ENCODE measurements at places on chromosomes 4 and X.
A peak's percentile ranks its signal among the peaks of the same experiment; 100 is the strongest.

DNA sequence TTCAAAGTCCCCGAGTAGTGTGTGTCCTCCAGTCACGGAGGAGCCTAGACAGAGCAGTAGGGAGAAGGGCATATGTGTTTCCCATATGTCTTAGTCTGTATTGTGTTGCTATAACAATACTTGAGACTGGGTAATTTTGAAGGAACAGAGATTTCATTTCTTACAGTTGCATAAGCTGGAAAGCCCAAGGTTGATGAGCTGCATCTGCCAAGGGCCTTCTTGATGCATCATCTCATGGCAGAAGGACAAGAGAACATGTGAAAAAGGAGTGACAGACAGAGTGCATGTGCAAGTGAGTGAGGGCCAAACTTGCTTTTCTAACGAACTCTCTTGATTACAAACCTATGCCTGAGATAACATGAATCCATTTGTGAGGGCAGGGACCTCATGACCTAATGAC is 243.4 kb downstream of the ARHGAP10 start:
- H3K36me3 ChIP-seq, result no peaks in the 10 kb centered on the region
- no peak overlapping the region for H3K27ac ChIP-seq
- H3K4me3 ChIP-seq, result no peak overlapping the region
- H3K4me1 ChIP-seq, result peaks cover 15% of the 10 kb centered on the region

DNA sequence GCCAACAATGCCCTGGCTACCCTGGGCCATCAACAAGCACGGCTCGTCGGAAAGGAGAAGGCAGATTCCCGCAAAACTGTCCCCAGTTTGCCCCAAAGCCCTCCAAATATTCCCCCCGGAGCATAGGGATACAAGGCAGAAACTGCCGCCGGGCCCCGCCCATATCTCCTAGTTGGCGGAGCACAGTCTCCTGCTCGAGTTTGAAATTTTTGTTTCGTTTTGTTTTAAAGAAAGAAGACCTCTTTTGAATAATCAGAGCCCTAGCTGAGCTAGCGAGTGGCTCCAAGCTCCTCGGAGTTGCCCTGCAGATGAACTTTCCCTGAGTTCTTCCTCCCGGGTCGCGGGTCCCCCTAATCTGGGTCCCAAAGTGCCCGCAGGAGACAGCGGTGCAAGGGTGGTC is 138.1 kb upstream of the ZIC3 start:
- H3K4me3 ChIP-seq, result peak overlapping the region; percentile 51
- peaks cover 2% of the 10 kb centered on the region for H3K4me1 ChIP-seq
- no peak for DNase-seq
- H3K27me3 ChIP-seq, result peaks cover 33% of the 10 kb centered on the region
- no peaks in the 10 kb centered on the region for H3K36me3 ChIP-seq
- no peak overlapping the region for H3K27ac ChIP-seq

DNA sequence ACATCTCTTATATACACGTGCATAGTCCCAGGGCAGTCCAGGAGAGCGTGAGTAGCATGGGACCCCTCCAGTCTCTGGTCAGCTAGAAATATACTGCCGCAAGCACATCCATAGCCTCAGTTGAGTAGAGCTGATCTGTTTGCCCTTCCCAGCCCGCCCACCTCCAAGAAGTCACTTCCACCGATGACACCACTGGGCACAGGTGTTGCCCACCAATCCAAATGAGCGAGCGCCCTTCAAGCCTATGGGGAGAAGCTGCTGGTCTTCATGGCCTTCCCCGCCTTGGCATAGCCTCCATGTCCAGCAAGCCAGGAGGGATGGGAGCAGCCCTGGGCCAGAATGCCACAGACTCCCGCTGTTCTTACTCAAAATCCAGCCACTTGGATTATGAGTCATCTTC is 10.2 kb downstream of the DUSP9 start:
- H3K4me1 ChIP-seq, result no peaks in the 10 kb centered on the region
- H3K36me3 ChIP-seq, result no peaks in the 10 kb centered on the region
- no peak overlapping the region for H3K27ac ChIP-seq
- H3K27me3 ChIP-seq, result peaks cover 36% of the 10 kb centered on the region

DNA sequence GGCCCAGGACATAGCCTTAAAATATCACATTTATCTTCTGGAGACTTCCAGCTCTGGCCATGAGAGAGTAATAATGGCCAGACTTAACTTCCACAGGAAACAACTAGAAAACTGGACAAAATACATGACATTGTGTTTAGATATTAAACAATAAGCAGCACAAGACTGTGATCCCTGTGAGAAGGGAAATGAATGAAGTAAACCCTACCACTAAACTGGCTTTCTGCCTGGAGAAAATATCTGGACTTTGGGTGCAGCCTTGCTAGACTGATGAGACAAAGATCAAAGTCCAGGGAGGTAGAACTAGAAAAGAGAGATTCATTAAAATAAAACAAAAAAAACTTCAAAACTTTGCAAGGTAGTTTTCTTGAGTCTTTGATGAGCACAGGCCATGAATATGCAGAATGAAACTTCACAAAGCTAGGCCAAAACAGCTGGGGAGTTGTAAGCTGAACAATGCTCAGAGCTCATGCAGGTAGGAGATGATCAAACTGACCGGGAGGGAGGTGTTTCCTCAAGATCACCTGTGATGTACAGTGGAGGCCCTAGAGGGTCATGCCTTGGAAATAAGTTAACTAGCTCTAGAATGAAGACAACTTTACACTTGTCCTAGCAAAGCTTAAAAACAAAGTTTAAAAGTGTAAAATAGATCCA is 147.0 kb upstream of the SH3RF1 start:
- no peaks in the 10 kb centered on the region for H3K36me3 ChIP-seq
- no peak overlapping the region for H3K4me3 ChIP-seq
- DNase-seq, result no peak
- no peak overlapping the region for H3K27ac ChIP-seq

GRCh38 chr4:56743550-56743949 is 62.5 kb upstream of the HOPX start:
- H3K36me3 ChIP-seq, result no peaks in the 10 kb centered on the region
- H3K4me1 ChIP-seq, result peaks cover 3% of the 10 kb centered on the region
- no peaks in the 10 kb centered on the region for H3K27me3 ChIP-seq

DNA sequence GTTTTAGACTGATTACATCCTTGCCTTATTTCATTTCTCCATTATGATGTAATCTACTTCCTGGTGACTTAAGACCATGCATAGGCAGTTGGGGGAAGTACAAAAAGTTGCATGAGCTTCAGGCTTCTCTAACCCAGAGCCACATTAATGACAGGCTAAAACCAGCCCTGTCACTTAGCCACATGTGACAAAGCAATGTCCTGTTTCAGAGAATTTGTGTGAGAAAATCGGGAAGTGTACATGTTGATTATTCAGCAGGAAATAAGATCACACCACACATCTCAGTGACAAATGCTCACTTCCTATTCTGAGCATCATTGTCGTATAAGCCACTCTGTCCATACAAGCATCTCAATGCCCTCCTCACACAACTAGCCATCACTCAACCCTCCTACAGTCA is 98.5 kb upstream of the MAGEB16 start:
- H3K27ac ChIP-seq, result no peak overlapping the region
- no peaks in the 10 kb centered on the region for H3K27me3 ChIP-seq
- DNase-seq, result no peak
- no peaks in the 10 kb centered on the region for H3K36me3 ChIP-seq

DNA sequence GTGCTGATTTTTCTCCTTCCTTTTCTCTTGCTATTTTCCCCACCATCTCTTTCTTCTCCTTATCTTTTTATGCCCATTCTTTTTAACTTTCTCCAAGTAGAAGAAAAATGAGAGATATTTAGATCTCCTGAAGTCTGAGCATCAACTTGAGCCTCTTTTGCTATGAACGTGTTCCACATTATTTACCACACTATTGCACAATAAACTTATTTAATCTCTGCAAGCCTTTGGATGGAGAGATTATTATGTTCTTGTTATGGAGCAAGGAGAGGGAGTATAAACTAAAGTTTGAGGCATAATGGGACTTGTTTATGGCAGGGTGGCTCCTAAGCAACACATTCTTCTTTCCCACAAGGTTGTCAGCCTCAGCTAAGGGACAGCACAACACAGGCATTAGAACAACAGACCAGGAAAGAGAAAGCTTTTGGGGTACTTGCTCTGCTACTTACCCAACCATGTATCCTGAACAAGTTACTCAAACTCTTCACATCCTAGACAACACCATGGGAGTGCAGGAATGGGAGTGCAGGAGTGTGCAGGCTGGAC is 365.5 kb upstream of the BOD1L1 start:
- no peak overlapping the region for H3K27ac ChIP-seq
- H3K27me3 ChIP-seq, result no peaks in the 10 kb centered on the region
- no peak for DNase-seq
- no peaks in the 10 kb centered on the region for H3K4me1 ChIP-seq
- no peak overlapping the region for H3K4me3 ChIP-seq
- no peaks in the 10 kb centered on the region for H3K36me3 ChIP-seq

DNA sequence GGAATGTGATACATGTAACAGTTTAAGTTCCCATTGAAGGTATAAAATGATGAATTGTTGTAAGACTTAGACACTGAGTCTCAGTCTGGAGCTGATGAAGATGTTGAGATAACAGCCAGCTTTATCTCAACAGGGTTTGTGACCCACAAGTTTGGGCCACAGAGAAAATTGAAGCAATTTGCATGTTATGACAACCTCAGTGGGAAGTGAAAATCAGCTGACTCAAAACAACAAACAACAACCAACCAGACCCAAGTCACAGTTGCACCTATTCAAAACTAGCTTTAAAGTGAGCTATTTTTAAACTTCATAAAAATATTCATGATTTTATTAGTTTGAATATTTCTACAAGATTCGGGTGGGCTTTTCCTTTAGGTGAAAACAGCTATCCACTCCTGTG is 8.0 kb downstream of the SFRP2 start:
- no peaks in the 10 kb centered on the region for H3K4me1 ChIP-seq
- DNase-seq, result no peak
- H3K27ac ChIP-seq, result no peak overlapping the region
- no peaks in the 10 kb centered on the region for H3K36me3 ChIP-seq

DNA sequence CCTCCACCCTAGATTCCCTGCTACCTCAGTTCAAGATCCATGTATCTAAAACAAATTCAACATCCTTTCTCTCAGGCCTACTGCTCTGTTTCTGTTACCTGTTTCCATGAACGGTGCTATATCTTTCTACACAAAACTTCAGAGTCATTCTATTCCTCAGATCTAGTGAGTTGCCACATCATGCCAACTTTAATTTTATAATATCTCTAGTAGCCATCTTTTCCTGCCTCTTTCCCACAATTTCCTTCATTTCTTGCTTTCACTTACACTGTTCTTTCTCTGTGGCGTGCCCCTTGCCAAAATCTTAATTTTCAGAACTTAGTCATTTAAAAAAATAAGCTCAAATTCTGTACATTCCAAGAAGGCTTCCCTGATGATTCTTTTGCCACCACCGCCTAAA is 15.2 kb downstream of the GUCY1A1 start:
- H3K27me3 ChIP-seq, result no peaks in the 10 kb centered on the region
- DNase-seq, result no peak
- no peaks in the 10 kb centered on the region for H3K4me1 ChIP-seq
- no peak overlapping the region for H3K27ac ChIP-seq

DNA sequence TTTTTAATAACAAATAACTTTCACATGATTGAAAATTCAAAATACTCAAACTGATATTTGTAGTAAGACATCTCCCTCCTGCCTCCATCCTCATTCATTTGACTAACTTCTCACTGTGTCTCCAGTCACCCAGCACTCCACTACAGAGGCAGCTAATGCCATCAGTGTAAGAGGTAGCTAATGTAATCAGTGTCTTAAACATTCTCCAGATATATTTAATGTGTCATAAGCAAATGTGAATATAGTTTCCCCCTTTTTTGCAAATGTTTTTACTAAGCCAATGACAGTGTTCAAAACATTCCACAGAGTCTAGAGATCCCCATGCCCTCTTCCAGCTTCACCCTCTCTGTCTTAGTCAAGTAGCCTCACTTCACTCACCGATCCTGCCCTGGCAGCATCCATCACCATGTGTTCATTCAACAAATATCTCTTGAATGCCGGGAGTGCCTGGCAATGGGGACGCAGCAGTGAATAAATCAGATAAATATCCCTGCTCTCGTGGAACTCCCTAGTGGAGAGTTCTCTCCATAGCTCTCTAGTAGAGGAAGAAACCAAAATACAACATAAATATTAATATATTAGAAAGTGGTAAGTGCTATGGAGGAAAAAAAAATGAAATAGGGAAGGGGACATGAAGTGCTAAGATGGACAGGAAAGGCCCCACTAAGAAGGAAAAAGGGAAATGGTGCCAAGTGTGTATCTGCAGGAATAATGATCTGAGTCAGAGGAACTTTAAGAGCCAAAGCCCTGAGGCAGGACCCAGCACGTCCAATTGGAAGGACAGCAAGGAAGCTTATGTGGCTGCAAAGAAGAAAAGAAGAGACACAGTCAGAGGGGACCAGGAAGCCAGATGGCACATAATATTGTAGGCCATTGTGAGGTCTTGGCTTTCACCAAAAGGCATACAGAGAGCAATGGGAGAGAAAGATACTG is 18.7 kb downstream of the SCFD2 start:
- peak overlapping the region; percentile 44 for H3K27ac ChIP-seq
- no peak for DNase-seq
- H3K36me3 ChIP-seq, result peaks cover 8% of the 10 kb centered on the region
- H3K4me1 ChIP-seq, result peaks cover 10% of the 10 kb centered on the region

DNA sequence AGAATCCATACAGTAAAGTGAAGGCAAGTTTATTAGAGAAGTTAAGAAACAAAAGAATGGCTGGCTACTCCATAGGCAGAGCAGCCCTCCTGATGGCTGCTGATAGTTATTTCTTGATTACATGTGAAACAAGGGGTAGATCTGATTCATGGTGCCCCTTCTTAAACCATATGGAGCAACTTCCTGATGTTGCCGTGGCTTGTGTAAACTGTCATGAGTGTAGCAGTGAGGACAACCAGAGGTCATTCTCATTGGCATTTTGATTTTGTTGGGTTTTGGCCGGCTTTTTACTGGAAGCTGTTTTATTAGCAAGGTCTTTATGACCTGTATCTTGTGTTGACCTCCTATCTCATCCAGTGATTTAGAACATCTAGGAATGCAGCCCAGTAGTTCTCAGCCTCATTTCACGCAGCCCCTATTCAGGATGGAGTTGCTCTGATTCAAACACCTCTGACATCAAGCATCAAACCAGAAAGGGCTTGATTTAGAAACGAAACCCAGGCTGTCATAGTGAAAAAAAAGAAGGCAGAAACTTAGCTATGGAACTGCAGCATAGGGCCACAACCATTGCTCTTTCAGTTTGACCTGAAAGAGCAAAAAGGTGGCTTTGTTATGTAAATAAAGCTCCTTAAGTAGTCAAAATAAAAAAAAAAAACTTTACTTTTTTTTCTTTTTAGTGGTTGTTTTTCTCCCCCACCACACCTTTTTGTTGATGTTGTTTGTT is 37.8 kb downstream of the SPCS3 start:
- H3K4me1 ChIP-seq, result no peaks in the 10 kb centered on the region
- H3K27me3 ChIP-seq, result no peaks in the 10 kb centered on the region
- no peak overlapping the region for H3K4me3 ChIP-seq
- no peak overlapping the region for H3K27ac ChIP-seq
- no peaks in the 10 kb centered on the region for H3K36me3 ChIP-seq
- no peak for DNase-seq

- no peak overlapping the region for H3K27ac ChIP-seq
- H3K27me3 ChIP-seq, result no peaks in the 10 kb centered on the region
- DNase-seq, result no peak
- H3K4me1 ChIP-seq, result no peaks in the 10 kb centered on the region
Observed at GRCh38 chr4:147994076-147994475, 262.2 kb downstream of the ARHGAP10 start.

Measured in effector memory CD8-positive, alpha-beta T cell (primary cell).